ENCODE measurements at places on chromosomes 3 and 15.

- H3K27me3 ChIP-seq = no peaks in the 10 kb centered on the region
- no peaks in the 10 kb centered on the region for H3K4me1 ChIP-seq
- H3K36me3 ChIP-seq = peaks cover 5% of the 10 kb centered on the region
- H3K4me3 ChIP-seq = no peak overlapping the region
- no peak overlapping the region for H3K27ac ChIP-seq
Observed at GRCh38 chr3:33829720-33830119, 31.3 kb downstream of the PDCD6IP start.

- no peaks in the 10 kb centered on the region for H3K36me3 ChIP-seq
- H3K27ac ChIP-seq = no peak overlapping the region
- no peaks in the 10 kb centered on the region for H3K27me3 ChIP-seq
- DNase-seq = no peak
- no peak overlapping the region for H3K4me3 ChIP-seq
Observed at GRCh38 chr3:55963601-55964000, 476.5 kb upstream of the WNT5A start.

DNA sequence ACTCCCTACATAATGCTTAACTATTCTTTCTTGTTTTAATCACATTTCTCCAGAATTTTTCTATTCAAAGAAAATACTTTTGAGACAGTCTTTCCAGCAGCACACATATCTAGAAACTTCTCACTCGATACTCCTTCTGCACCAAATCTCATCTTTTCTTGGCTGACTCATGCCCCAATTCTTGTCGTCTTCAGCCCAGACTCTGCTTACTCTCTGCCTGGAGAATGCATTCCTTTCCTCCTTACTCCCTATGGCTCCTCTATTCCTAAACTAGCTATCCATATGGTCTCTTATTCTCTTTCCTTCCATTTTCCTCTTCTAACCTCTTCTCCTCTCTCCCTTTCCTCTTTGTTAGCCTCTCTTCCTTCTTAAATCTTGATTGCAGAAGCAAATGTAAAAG is 158.7 kb downstream of the GBE1 start:
- no peaks in the 10 kb centered on the region for H3K36me3 ChIP-seq
- H3K27me3 ChIP-seq = no peaks in the 10 kb centered on the region
- DNase-seq = no peak
- no peaks in the 10 kb centered on the region for H3K4me1 ChIP-seq

DNA sequence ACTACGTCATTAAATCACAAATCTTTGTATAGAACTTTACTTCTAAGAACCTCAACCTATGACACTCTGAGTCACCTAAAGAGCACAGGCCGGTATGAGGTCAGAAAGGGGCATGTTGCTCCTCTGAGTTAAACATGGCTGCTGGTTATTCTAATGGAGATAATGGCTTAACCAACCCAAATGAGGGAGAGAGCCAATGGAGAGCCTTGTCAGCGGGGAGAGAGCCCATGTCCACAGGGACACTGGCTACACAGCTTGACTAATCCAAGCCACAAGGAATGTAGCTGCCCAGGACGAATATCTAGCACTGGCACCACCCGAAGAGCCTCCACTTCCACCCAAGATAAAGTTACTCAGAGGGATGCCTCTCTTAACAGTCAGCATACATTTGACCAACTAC is 77.0 kb upstream of the STAC start:
- H3K36me3 ChIP-seq = no peaks in the 10 kb centered on the region
- no peak overlapping the region for H3K27ac ChIP-seq
- H3K27me3 ChIP-seq = no peaks in the 10 kb centered on the region
- H3K4me3 ChIP-seq = no peak overlapping the region

- no peaks in the 10 kb centered on the region for H3K36me3 ChIP-seq
- no peak overlapping the region for H3K27ac ChIP-seq
- no peaks in the 10 kb centered on the region for H3K27me3 ChIP-seq
- no peaks in the 10 kb centered on the region for H3K4me1 ChIP-seq
- H3K4me3 ChIP-seq = no peak overlapping the region
Observed at GRCh38 chr15:57091636-57092035, 173.2 kb downstream of the TCF12 start.

- no peak overlapping the region for H3K4me3 ChIP-seq
- H3K27ac ChIP-seq = no peak overlapping the region
- H3K4me1 ChIP-seq = 0 out of 2 replicates have a peak, but pooled peaks cover 4% of the 10 kb centered on the region
- no peaks in the 10 kb centered on the region for H3K36me3 ChIP-seq
- no peaks in the 10 kb centered on the region for H3K27me3 ChIP-seq
Observed at GRCh38 chr3:58010562-58010961, 2.3 kb downstream of the FLNB start.

DNA sequence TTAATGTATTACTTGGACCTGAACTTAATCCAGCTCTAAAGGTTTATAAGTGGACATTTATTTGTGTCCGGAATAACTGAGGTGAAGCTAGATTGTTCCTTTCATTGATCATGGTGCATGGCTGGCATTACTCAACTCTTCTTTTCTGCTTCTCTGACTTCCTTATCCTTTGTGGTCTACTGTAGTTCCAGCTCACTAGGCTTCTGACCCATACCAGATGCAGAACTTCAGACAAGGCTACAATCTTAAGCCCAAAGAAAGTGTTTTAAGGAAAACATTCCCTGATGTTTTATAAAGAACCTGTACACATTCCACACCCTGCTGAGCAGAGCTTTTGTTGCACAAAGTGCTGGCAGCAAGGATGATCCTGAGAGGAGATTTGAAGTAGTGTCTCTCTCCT is 250.8 kb upstream of the TGFBR2 start:
- no peaks in the 10 kb centered on the region for H3K36me3 ChIP-seq
- no peaks in the 10 kb centered on the region for H3K27me3 ChIP-seq
- no peak for DNase-seq
- H3K4me1 ChIP-seq = peaks cover 15% of the 10 kb centered on the region
- no peak overlapping the region for H3K4me3 ChIP-seq
- no peak overlapping the region for H3K27ac ChIP-seq

DNA sequence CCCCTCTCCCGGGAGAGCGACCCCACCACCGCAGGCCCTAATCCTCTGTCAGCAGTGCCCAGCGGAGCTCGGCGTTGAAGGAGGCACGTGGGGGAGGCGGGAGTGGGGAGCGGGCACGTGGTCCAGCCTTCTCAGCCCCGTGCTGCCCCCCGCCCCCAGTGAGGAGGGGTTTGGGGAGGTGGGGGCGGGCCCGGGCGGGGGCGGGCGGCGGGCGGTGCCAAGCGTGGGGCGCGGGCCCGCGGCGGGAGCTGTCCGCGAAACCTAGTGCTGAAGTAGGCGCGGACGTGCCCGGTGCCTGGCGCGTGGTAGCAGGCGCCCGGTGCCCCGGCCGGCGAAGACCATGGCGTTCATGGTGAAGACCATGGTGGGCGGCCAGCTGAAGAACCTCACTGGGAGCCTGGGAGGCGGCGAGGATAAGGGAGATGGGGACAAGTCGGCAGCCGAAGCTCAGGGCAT is at the start of gene CPLX3:
TSS of gene CPLX3 (plus strand) at position 264 of the 456 bp plus-strand sequence. CDS start at position 341, 77 bp downstream.
- no peak within 1 kb of the TSS for H3K27ac ChIP-seq
- peak; percentile 33 for DNase-seq
- H3K4me1 ChIP-seq = no peaks in the 10 kb centered on the region
- H3K36me3 ChIP-seq = no peaks in the 10 kb centered on the region
- H3K27me3 ChIP-seq = peaks cover 72% of the 10 kb centered on the region

Data from MM.1S (cell line).